ENCODE measurements at places on chromosomes 16 and 17. TPM values are rescaled to one million over a fixed set of nuclear protein-coding genes. Genes with fewer than 3 reads are reported as not detected.

Gene HIGD1B
- total RNA-seq = not detected

- H3K27ac ChIP-seq = peak overlapping the region; percentile 10
- H3K27me3 ChIP-seq = no peaks in the 10 kb centered on the region
- no peak for DNase-seq
- peaks cover 31% of the 10 kb centered on the region for H3K36me3 ChIP-seq
- peaks cover 8% of the 10 kb centered on the region for H3K4me1 ChIP-seq
- H3K4me3 ChIP-seq = no peak overlapping the region
Measured at GRCh38 chr16:70511833-70512232, 11.5 kb downstream of the COG4 start.

GRCh38 chr17:75604034-75604695 is 16.6 kb downstream of the MYO15B start:
- no peak overlapping the region for H3K27ac ChIP-seq
- H3K36me3 ChIP-seq = no peaks in the 10 kb centered on the region
- H3K4me1 ChIP-seq = peaks cover 6% of the 10 kb centered on the region
- no peaks in the 10 kb centered on the region for H3K27me3 ChIP-seq
- H3K4me3 ChIP-seq = no peak overlapping the region
- DNase-seq = no peak

Gene CORO6
- total RNA-seq = 13.9 TPM

- no peaks in the 10 kb centered on the region for H3K27me3 ChIP-seq
- no peaks in the 10 kb centered on the region for H3K36me3 ChIP-seq
- no peaks in the 10 kb centered on the region for H3K4me1 ChIP-seq
- DNase-seq = no peak
Measured at GRCh38 chr16:52469775-52470174, 77.2 kb downstream of the TOX3 start.

DNA sequence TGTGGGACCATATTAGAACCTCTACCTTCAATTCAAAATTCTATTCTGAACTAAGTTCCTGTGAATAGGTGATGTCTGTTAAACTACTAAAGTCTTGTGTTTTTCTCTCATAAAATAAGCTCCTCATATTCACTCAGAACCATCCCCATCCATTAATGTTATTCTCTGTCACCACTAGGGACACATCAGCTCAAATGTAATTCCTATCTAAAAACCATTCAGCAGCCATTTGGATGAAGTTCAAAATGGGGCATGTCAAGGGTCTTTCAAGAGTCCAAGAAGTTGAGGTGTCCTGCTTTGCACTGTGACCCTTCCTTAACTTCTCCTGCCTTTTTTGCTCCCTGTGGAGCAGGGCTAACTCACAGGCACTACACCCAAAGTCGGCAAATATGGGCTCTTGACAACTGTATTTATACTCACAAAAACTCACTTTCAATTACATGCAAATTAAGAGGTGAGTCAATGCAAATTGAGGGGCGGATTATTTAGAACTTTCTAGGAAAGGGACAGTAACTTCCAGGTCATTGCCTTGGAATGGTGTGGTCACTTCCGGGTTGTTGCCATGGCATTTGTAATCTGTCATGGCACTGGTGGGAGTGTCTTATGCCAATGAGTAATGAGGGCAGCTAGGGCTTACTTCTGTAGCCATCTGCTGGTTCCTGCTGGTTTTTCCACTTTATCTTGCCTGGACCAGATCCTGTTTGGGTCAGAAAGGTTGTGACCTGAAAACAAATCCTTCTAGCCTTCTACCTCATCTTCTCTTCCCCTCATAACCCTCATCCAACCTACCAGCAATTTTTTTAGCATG is 128.2 kb upstream of the COX10 start:
- H3K4me3 ChIP-seq = no peak overlapping the region
- no peak for DNase-seq
- H3K4me1 ChIP-seq = no peaks in the 10 kb centered on the region
- H3K36me3 ChIP-seq = no peaks in the 10 kb centered on the region
- H3K27ac ChIP-seq = no peak overlapping the region

Gene ALOX15B
- 0.18 TPM for total RNA-seq

DNA sequence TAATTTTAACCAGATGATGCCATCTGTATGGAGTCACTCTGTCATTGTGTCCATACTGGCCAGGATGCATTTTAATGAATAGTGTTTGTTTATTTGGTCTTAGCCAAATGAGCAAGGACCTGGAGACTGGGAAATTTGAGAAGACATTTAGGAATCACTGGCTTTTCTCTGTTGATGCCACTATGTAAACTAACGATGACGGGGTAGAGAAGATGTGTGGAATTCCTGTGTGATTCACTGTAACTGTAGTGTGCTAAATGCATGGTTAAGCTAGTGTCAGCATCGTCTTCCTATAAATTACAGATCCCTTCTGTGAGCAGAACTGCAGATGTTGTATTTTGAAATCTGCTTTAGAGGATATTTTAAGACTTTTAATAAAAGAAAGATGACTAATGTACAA is 66.6 kb downstream of the NOS2 start:
- H3K4me3 ChIP-seq = no peak overlapping the region
- H3K27me3 ChIP-seq = peaks cover 21% of the 10 kb centered on the region
- H3K4me1 ChIP-seq = no peaks in the 10 kb centered on the region
- DNase-seq = no peak
- no peak overlapping the region for H3K27ac ChIP-seq

DNA sequence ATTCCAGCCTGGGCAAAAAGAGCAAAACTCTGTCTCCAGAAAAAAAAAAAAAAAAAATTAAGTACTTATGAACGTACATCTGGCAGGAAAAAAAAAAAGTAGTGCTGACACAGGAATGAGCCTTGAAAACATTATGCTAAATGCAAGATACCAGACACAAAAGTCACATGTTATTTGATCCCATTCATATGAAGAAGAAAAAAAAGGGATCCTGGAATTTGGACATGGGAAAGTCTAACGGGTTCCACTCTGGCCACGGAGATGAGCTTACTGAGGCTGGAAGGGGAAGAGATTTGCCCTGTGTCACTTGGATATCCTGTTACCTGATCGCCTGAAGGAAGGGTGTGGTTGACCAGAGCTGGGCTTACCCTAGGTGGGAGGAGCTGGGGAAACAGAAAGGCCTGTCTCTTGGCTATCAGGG is 251.9 kb downstream of the PARN start:
- no peaks in the 10 kb centered on the region for H3K4me1 ChIP-seq
- no peak overlapping the region for H3K27ac ChIP-seq
- no peak for DNase-seq

- peak overlapping the region; percentile 17 for H3K27ac ChIP-seq
- peaks cover 36% of the 10 kb centered on the region for H3K27me3 ChIP-seq
- no peaks in the 10 kb centered on the region for H3K36me3 ChIP-seq
- peak overlapping the region; percentile 77 for H3K4me3 ChIP-seq
Measured at GRCh38 chr17:20008242-20009051, 712 bp upstream of the SPECC1 start.

Gene RUNDC1
- total RNA-seq = 12.3 TPM

Gene CA5A
- total RNA-seq = not detected

DNA sequence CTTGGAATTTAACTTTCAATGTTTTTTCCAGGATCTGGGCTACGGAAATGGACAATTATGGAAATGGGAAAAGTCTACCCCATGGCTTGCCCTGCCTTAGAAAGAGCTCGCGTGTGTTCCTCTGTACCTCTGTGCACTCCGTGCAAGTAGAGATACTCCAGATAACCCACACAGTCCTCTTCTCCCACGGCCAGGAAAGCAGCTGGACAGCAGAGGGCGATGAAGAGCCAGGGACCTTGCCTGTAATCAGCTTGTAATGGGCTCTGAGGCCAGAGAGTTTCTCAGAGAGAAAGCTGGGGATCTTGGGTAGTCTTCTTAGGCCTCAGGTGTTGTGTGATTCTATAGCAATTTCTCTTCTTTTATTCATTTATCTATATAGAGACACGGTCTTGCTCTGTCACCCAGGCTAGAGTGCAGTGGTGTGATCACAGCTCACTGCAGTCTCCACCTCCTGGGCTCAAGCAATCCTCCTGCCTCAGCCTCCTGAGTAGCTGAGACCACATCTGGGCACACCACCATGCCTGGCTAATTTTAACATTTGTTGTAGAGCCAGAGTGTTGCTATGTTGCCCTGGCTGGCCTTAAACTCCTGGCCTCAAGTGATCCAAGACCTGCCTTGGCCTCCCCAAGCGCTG is 2.4 kb upstream of the SOCS7 start:
- H3K27me3 ChIP-seq = no peaks in the 10 kb centered on the region
- H3K4me1 ChIP-seq = peaks cover 31% of the 10 kb centered on the region
- DNase-seq = peak; percentile 92
- H3K4me3 ChIP-seq = no peak overlapping the region

DNA sequence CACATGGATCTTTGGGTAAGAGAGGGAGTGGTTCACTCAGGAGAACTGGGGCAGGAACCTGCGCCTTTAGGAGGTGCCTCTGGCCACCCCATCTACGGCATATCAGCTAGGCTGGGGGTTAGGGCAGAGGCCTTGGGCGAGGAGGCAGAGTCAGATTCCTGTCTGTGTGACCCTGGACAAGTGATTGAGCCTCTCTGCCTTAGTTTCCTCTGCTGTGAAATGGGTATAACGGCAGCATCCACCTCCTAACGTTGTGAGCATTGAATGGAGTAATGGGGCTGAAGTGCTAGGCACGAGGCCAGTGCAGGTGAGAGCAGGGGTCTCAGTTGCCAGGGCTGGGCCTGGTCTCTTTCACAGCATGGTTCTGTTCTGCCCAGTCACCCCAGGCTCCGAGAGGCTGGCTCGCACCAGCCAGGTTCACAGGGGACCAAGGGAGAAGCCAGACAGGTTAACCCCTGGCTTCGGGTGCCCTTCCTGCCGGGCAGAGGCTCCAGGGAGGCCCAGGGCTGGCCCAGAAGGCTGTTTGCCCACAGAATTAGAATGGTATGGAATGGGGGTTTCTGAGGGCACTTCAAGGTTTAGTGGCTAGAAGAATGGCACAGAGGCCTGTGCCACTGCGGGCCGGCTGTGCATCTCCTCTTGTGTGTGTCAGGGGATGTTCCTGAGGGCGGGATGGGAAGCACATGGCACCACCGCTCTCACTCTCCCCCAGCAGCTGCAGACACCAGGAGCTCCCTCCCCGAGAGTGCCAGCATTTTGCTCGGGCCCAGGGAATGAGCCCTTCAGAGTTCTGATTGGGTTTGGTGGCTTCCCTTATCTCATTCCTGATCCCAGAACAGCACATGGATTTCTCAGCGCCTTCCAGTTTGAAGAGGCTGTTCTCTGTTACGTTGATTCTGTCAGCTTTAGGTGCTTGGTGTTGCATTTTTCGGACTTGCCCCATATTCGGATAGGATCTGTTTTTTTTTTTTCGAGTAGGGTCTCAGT is 23.8 kb downstream of the UNC13D start:
- H3K4me3 ChIP-seq = no peak overlapping the region
- DNase-seq = no peak
- peaks cover 15% of the 10 kb centered on the region for H3K4me1 ChIP-seq
- H3K27me3 ChIP-seq = no peaks in the 10 kb centered on the region

- H3K4me3 ChIP-seq = no peak overlapping the region
- no peak for DNase-seq
- H3K36me3 ChIP-seq = no peaks in the 10 kb centered on the region
- H3K27ac ChIP-seq = no peak overlapping the region
Measured at GRCh38 chr16:57892447-57893096, 78.4 kb downstream of the CNGB1 start.

GRCh38 chr17:56676810-56677209 is 83.3 kb downstream of the NOG start:
- DNase-seq = no peak
- H3K4me3 ChIP-seq = no peak overlapping the region
- peaks cover 43% of the 10 kb centered on the region for H3K27me3 ChIP-seq

GRCh38 chr16:67117716-67118115 is 8.0 kb downstream of the PHAF1 start:
- H3K4me1 ChIP-seq = peaks cover 11% of the 10 kb centered on the region
- DNase-seq = no peak
- H3K36me3 ChIP-seq = peaks cover 19% of the 10 kb centered on the region
- no peak overlapping the region for H3K27ac ChIP-seq
- H3K4me3 ChIP-seq = no peak overlapping the region

DNA sequence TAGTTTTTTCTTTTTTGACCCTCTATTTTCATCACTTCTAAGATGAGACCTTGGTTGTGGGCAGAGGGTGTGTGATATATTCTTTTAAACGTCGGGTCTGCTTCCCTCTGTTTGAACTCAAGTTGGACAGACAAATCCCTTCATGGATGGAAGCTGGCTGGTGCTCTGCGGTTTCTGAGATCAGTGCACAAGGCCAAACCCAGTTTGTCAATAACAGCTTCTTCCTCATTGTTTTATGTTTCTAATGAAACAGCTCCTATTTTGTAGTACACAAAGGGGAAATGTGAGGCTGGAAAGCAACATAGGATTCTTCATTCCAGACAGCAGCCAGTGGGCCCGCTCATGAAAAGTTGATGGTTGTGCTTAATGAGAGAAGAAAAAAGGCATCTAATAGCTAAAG is 159.6 kb downstream of the PRKCA start:
- no peak overlapping the region for H3K27ac ChIP-seq
- peaks cover 61% of the 10 kb centered on the region for H3K4me1 ChIP-seq
- DNase-seq = no peak

DNA sequence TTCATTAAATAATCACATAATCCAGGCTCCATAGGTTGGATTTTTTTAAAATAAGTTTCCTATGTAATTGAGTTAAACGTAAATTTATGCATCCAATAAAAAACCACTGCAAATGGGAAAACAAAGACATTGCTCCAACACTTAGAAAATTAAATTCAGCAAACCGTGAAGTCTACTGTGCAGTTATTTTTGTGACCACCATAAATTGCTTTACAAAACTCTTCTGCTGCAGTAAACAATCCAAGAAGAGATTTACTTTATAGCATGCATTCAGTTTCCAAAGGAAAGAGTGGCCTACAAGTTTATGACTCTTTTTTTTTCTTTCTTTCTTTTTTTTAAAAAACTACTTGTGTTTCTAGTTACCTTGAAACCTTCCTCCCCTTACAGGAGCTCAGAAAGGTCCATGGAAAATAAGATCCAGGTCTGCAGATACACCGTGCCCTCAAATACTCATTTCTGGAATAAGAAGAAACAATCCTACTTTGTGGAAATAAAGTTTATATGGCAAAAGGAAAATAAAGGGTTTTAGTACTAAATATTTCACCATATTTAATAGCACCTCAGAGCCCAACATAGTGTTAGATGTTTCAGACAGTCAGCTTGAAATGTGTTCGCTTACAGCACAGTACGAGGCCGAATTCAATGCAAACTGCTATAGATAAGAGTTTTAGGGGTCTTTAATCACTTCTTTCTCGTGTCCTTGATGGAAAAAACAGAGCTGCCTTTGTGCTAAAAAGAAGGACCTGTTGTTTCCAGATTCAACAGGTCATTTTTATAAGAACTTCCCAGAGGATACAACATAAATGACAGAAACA is 3.2 kb downstream of the HS3ST3A1 start:
- no peak overlapping the region for H3K4me3 ChIP-seq
- no peak overlapping the region for H3K27ac ChIP-seq
- DNase-seq = no peak
- no peaks in the 10 kb centered on the region for H3K36me3 ChIP-seq

Gene PLA2G10
- total RNA-seq = not detected

- no peaks in the 10 kb centered on the region for H3K36me3 ChIP-seq
- H3K27me3 ChIP-seq = peaks cover 51% of the 10 kb centered on the region
- H3K4me1 ChIP-seq = peaks cover 12% of the 10 kb centered on the region
- no peak overlapping the region for H3K27ac ChIP-seq
Measured at GRCh38 chr17:81400154-81400977, 5.1 kb downstream of the BAHCC1 start.

Gene FAM20A
- total RNA-seq = not detected

- H3K27ac ChIP-seq = no peak overlapping the region
- no peaks in the 10 kb centered on the region for H3K27me3 ChIP-seq
- no peak for DNase-seq
- H3K4me3 ChIP-seq = no peak overlapping the region
- H3K4me1 ChIP-seq = peaks cover 9% of the 10 kb centered on the region
Measured at GRCh38 chr16:84500531-84500930, 3.9 kb downstream of the MEAK7 start.

Gene FBF1
- 18.0 TPM for total RNA-seq

GRCh38 chr16:83541231-83541630 is 266.5 kb upstream of the HSBP1 start:
- no peaks in the 10 kb centered on the region for H3K27me3 ChIP-seq
- H3K27ac ChIP-seq = no peak overlapping the region
- H3K4me3 ChIP-seq = no peak overlapping the region
- no peak for DNase-seq
- no peaks in the 10 kb centered on the region for H3K4me1 ChIP-seq

Data from activated CD4-positive, alpha-beta T cell treated with anti-CD3 and anti-CD28 coated beads for 36 hours (primary cell).